ENCODE measurements at places on chromosomes 1 and 21.

GRCh38 chr1:236742421-236743160 lies 52.5 kb upstream of the MTR start:
- DNase-seq: no peak

GRCh38 chr1:16187748-16188401 lies 24.6 kb downstream of the ARHGEF19 start:
- peak; percentile 72 for DNase-seq

GRCh38 chr21:34133802-34134201 lies 60.4 kb downstream of the MRPS6 start:
- DNase-seq: no peak

GRCh38 chr1:89843273-89844130 lies 22.7 kb downstream of the LRRC8D start:
- peak; percentile 62 for DNase-seq

- DNase-seq: no peak
Observed at GRCh38 chr1:23546897-23547584, 12.3 kb downstream of the ID3 start.

DNA sequence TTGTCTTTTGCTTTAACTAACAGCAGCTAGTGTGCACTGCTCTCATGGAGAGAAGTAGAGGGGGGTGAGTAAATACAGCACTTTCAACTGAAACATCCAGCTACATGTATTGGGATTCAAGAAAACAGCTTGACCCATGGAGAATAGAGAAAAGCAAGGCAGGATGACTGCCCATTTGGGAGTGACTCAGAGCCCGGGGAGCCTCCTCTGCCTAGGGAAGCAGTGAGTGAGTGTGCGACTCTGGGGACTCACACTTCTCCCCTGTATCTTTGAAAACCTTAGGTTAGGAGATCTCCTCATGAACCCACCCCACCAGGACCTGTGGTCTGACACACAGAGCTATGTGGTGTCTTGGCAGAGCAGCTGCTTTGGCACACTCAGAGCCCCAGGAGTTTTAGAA lies 82.0 kb upstream of the PTGFR start:
- DNase-seq: peak; percentile 20

DNA sequence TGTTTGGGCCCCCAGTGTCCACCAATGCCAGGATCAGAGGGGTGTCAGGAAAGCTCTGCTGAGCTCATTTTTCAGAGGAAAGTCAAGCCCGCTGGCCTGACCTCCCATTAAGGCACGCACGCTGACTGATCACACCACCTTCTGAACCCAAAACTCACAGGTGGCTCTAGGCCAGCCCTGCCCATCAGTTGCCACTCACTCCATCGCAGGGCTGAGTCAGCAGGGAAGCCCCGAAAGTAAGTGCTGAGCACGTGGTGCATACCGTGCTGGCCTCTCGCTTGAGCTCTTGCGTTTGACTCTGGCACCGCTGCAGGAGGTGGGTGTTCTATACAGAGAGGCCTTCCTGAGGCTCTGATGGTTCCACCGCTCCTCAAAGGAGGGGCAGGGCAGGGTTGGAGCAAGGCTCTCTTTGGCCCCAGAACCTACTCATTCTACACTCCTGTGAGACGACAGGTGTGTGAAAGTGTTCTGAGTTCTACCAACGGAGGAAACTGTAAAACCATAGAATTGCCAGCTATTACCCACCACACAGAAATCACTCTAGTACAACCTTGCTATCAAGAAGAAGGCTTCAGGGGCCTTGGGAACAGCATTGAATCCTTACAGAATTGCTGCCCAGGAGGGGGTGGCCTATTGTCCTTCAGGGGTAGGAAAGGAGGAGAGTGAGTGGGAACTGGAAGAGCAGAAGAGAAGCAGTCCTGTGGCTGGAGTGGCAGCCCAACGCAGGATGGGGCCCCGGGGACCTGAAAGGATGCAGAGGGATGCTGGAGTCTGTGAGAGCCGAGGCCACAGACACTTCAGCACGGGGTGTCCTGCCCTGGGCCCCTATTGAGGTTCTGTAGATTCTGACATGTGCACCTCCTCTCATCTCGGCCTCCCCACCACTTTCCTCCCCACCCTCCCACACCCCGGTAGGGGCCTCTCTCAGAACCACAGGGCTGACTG lies 214.7 kb upstream of the EDN2 start:
- no peak for DNase-seq

Measured in fibroblast of skin of back (primary cell).